ENCODE measurements at places on chromosomes 1 and 21. TPM values are rescaled to one million over a fixed set of nuclear protein-coding genes. Genes with fewer than 3 reads are reported as not detected.

Gene DNASE2B
- total RNA-seq: not detected

Gene OR2L2
- 0.10 TPM for total RNA-seq

Gene GBP6
- 2.2 TPM for total RNA-seq

Gene C1orf185
- not detected for total RNA-seq

Gene LRRC3
- 0.35 TPM for total RNA-seq

Gene GPN2
- total RNA-seq: 23.8 TPM

Gene NFYC
- total RNA-seq: 79.4 TPM

Gene TCP10L
- not detected for total RNA-seq

Gene GABRD
- not detected for total RNA-seq

Gene CRYAA
- total RNA-seq: not detected

Gene VWA1
- 56.6 TPM for total RNA-seq

Gene KRTAP20-2
- not detected for total RNA-seq

Gene SERPINC1
- total RNA-seq: not detected

Gene CD244
- total RNA-seq: not detected

Gene UBASH3A
- total RNA-seq: not detected

Gene LDLRAD1
- 1.6 TPM for total RNA-seq

Gene G0S2
- total RNA-seq: 2.4 TPM

Gene OPTC
- not detected for total RNA-seq

Gene MATN1
- total RNA-seq: 0.37 TPM

Gene TEX38
- not detected for total RNA-seq

Gene KRTAP12-2
- total RNA-seq: not detected

Gene HPCA
- not detected for total RNA-seq

Gene CD52
- 1.2 TPM for total RNA-seq

Gene TLCD4
- total RNA-seq: 11.2 TPM

Gene PLA2G2F
- total RNA-seq: 0.20 TPM

Gene SH2D1B
- not detected for total RNA-seq

Gene ZZZ3
- 49.8 TPM for total RNA-seq

Gene GBP4
- total RNA-seq: 0.83 TPM

Gene GPATCH2
- total RNA-seq: 13.9 TPM

Gene KCNH1
- not detected for total RNA-seq

Gene LCE2B
- not detected for total RNA-seq

Gene RGSL1
- total RNA-seq: not detected

Gene PTPN14
- total RNA-seq: 59.2 TPM

Gene CLCNKA
- total RNA-seq: 1.1 TPM

Gene CBR3
- 23.6 TPM for total RNA-seq

Gene SPATA6
- not detected for total RNA-seq

Gene SELENBP1
- 11.3 TPM for total RNA-seq

Gene SEC16B
- total RNA-seq: 2.0 TPM

Gene TINAGL1
- 191 TPM for total RNA-seq

Gene MSH4
- 0.50 TPM for total RNA-seq

Gene MTARC1
- total RNA-seq: 72.5 TPM

Gene B3GALT5
- 0.09 TPM for total RNA-seq

Gene TDRD10
- total RNA-seq: not detected

Gene FAM177B
- total RNA-seq: not detected

Gene STYXL2
- total RNA-seq: not detected

Gene OR2T2
- not detected for total RNA-seq

Gene S100A12
- total RNA-seq: not detected

Gene ATF3
- total RNA-seq: 10.2 TPM

Gene KPNA6
- total RNA-seq: 76.0 TPM
